ENCODE measurements at places on chromosomes 13 and 19.

DNA sequence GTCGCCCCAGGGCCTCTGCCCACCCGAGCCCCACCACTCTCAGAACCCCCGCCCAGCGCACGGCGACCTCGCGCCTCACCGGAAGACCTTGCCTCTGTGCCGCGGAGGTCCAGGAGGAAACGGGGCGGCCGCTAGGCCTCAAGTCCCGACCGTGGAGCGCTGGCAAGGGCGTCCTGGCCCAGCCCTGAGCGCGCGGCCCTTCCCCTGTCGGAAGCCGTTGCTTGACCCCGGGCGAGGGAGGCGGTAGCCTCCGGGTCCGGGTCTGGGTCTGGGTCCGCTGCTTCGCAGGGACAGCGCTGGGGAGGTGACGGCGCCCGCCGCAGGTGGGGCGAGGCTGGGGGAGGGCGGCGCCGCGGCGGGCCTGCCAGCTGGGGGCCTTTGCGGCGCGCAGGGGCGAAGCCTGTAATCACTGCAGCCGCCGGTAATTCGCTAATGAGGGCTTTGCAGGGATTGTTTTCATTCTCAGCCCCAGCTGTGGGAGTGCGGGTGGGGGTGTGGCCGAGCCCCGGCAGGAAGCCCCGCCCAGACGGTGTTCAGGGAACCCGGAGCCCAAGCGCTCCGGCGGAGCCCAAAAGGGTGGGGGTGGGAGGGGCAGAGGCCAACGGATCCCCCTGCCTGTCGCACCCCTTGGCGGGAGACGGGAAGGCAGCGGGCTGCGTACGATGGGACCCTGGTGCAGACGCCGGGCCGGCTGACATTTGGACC lies 8.6 kb downstream of the C19orf25 start:
- peak; percentile 77 for DNase-seq

DNA sequence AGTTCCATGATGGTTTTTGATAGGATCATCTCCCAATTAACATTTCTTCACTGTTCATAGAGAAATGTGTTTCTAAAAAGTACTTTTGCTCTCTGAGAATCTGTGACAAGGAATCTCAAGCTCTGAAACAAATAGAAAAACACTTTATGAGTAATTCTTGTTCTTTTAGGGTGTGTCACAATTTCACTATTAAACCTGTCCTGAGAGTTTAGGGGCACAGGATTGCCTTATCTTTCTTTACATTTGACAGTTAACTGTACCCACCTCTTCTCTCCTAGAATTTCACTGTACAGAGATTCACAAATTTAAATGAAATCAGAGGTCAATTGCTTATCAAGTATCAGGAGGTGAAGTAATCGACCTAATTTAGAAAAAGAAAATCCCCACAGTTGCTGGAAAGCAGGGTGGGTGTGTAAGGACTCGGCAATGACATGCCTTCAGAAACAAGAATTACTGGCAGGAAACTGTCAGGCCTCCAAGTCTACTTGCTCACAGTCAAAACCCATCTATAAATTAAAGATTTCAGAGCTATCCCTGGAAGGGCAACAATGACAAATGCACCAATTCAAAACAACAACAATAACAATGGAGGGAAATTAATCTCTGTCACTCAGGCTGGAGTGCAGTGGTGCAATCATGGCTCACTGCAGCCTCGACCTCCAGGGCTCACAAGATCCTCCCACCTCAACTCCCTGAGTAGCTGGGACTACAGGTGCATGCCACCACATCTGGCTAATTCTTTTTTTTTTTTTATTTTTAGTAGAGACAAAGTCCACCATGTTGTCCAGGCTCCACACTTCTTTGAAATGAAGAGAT lies 250.2 kb downstream of the ABCC4 start:
- DNase-seq, result peak; percentile 41

GRCh38 chr19:33667881-33668280 lies 46.1 kb downstream of the CHST8 start:
- no peak for DNase-seq

DNA sequence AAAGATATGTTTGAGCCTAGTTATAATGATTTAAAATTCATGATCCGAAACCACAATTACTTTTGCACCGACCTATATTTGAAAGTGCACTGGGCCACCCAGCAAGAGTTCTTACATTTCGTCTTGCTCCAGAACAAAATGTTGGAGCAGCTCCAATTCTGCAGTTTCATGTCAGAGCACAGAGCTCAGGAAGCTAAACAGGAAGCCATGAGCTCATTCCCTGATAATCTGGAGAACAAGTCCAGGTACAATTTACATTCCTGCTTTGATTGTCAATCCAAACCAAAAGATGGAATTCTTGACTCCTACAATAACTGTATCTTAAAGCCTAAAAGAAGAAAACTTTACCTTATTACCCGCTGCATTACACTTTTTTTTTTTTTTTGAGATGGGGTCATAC lies 131.8 kb downstream of the KCTD12 start:
- DNase-seq, result no peak

- DNase-seq, result no peak
Observed at GRCh38 chr19:53958823-53959757, 3.6 kb upstream of the CACNG8 start.

- DNase-seq, result no peak
Observed at GRCh38 chr19:5452594-5453565, 2.3 kb upstream of the ZNRF4 start.

- no peak for DNase-seq
Observed at GRCh38 chr19:29663861-29664752, 1.2 kb upstream of the PLEKHF1 start.

GRCh38 chr13:44523146-44524015 lies 52.7 kb downstream of the TSC22D1 start:
- no peak for DNase-seq

GRCh38 chr19:13872695-13873389 lies 4.1 kb upstream of the NANOS3 start:
- no peak for DNase-seq

DNA sequence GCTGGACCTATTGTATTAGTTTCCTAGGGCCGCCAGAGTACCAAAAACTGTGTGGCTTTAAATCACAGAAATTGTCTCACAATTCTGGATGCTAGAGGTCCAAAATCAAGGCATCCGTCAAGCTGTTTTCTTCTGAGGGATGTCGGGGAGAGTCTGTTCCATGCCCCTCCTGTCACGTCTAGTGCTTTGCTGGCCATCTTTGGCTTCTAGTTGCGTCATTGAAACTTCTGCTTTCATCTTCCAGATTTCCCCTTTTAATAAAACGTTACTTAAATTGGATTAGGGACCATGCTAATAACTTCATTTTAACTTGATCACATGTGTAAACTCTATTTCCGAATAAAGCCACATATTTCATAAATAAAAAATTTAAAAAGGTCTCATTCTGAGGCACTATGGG lies 47.5 kb downstream of the TRPM4 start:
- DNase-seq, result no peak

DNA sequence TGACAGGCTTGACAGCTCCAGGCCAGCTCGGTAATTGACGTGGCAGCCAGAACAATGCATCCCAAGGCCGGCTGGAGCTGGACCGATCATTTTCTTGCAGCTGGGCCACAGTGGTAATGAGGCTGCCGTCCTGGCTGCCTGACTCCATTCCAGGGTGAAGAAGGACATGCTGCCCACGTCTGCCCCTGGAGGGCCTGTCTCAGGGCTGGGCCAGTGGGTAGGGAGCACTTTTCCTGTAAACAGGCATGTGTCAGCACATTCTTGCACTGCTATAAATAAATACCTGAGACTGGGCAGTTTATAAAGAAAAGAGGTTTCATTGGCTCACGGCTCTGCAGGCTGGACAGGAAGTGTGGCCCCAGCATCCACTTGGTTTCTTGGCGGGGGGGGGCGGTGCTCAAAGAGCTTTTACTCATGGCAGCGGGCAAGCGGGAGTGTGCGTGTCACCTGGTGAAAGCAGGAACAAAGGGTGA lies 38.1 kb upstream of the KCTD15 start:
- no peak for DNase-seq

DNA sequence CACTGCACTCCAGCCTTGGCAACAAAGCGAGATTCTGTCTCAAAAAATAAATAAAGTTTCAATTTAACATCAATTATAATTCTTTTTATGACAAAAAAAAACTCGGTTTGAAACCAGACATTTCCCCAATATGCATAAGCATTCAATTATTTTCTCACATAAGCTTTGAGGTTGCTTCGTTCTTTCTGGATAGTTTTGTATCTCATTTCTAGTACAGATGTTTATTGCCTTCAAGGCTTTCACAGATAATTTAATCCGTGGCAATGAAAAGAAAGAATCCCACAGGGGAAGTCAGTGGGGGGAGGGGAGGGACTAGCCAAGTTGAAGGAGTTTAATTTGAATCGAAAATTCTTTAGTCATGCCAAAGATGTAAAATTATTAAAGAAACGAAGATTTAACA lies 29.6 kb upstream of the TSC22D1 start:
- no peak for DNase-seq

- peak; percentile 9 for DNase-seq
Observed at GRCh38 chr19:56476651-56477428, at the start of gene ZNF667. Gene ZNF667, minus strand, starts transcription at chr19:56477345. Its CDS starts 14,975 bp downstream, at chr19:56462370.

All from activated CD4-positive, alpha-beta memory T cell treated with anti-CD3 and anti-CD28 coated beads for 36 hours (primary cell).